NCI-H1694 (cell line): ENCODE measurements at places on chromosomes 5 and 9.

GRCh38 chr5:172383191-172383802 lies 71.0 kb downstream of the SH3PXD2B start:
- DNase-seq = no peak

- peak; percentile 95 for DNase-seq
Observed at GRCh38 chr5:107672211-107673038, 1.7 kb upstream of the EFNA5 start.

GRCh38 chr5:116739571-116739970 lies 164.9 kb upstream of the SEMA6A start:
- DNase-seq = no peak

GRCh38 chr5:16552666-16553343 lies 64.0 kb downstream of the RETREG1 start:
- DNase-seq = peak; percentile 81

- DNase-seq = no peak
Observed at GRCh38 chr9:36018891-36019720, 17.6 kb upstream of the RECK start.

DNA sequence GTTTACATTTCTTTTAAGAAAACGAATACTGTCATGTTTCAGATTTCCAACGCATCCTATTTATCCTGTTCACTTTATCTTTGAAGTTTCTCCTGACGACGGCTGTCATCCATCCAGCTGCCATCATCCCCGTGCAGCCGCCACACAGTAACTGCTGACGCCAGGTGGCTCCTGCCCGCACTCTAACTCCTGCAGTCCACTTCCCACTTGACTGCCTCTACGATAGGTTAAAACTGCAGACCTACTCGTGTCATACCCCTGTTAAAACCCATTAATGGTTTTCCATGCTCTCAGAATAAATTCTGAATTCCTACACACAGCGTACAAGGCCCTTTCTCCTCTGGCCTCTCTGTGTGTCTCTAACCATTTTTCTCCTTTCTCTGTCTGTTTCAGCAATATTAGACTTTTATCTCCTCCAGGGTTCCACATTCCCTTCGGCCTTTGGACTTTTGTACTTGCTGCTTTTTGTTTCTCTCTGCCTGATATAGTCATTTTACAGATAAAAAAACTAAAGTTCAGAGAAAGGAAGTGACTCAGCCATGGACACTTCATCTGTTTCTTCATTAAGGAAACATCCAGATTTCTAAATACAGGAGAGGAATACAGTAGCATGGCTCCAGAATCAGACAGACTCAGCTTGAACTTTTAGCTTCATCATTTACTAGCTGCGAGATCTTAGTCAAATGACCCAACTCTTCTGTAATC lies 84.9 kb downstream of the ADAMTS12 start:
- no peak for DNase-seq

DNA sequence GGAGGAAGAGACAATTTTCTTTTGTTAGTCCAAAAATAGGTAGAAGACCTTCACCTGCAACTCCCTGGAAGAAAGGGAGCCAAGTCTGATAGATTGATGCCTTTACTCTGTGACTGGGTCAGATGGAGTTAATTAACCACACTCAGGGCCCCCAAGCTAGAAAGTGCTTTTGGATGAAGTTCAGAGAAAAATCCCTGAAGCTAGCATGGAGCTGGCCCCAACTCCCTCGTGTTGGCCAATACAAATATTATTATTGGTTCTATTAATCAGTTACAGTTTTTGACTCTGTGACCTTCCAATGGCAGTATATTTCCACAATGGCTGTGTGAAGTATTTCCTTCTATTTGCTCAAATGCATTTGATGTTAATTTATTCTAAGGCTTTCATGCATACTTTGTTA lies 1753.5 kb downstream of the EFNA5 start:
- DNase-seq = no peak

DNA sequence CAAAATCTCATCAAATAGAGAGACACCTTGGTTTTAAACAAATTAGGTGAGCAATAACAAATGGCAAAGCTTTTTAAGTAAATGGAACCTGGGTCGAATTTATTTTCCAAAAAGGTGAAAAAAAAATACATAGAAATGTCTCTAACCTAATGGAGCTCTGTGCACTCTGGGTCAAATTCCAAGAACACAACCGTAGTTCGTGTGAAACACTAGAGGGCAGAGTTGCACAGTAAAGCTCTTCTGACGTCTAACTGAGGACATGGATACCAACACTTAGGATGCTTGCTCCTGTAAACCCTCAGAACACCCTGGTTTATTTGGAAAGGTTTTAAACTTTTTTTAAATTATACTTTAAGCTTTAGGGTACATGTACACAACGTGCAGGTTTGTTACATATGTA lies 18.9 kb downstream of the MARCHF11 start:
- DNase-seq = peak; percentile 78

DNA sequence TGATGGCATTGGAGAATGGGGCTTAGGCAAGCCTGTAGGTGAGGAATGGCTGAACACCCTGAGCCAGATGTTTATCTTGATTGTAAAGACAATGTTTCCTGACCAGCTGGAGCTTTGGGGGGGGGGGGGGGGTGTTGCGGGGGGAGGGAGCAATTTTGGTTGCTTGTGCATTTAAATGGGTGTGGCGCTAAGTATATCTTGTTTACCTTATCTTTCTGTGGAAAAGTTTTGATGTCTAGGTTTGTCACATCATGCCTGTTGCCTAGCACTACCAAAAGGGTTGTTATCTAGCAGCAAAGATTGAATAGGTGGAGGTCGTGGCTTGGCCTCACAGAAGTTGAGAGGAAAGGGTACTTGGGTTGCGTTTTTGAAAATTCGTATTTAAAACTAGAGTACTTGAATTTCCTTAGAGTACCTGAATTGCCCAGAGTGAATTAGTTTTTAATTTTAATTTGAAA lies 1.3 kb downstream of the SMAD5 start:
- DNase-seq = no peak
